Right ventricle myocardium superior (tissue), 1 donor: ENCODE measurements at places on chromosomes 12 and 14. TPM values are rescaled to one million over a fixed set of nuclear protein-coding genes. Genes with fewer than 3 reads are reported as not detected.
A peak's percentile ranks its signal among the peaks of the same experiment; 100 is the strongest.

C1R gene
- 165 TPM for total RNA-seq

SLC5A8 gene
- not detected for total RNA-seq

PIK3C2G gene
- total RNA-seq, result not detected

RD3L gene
- total RNA-seq, result 26.4 TPM

- no peak for DNase-seq
These were observed 988.4 kb downstream of the FLRT2 start for GRCh38 chr14:86518298-86518697.

DNA sequence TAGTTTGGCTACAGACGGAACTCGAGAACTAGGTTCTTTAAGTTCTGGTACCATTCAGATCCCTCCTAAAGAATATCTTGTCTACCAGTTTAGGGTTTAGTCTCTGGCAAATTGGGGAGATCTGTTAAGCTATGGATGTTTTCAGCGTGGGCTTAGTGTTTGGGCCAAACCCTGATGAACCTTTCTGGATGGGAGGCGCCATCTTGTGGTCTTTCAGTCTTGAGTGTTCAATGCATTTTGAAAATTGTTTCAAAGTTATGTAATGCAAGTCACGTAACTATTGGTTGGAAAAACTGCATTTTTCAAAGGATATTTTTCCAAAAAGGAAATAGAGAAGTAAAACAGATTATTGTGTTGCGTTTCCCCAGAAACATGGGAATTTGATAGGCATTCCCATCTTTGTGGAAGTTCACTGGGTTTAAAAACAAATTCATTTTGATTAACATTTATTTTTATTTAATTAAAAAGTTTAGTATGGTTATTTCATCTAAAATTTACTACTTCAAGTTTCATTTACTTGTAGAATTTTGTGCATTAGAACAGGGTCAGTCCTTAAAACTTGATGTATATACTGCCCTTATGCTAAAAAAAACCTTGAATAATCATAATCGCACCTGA, 169.0 kb downstream of the PRIMA1 start:
- no peak for DNase-seq

DNA sequence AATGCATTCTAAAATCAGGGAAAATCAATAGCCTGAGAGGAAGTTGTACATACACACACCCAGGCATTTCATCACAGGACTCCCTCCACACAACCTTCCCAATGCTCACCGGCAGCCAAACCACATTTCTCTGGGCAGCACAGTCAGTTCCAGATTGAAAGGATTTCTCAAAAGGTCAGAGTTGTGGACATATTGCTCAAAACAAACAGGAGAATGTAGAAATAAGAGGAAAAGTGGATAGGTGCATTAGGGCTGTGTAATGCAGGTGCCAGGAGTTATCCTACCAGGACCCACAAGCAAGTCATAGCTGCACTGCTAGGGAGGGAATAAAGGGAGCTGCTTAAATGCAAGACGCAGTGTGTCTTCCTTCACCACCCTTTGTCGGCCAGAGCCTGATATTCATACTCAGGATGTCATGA, 62.9 kb downstream of the GCH1 start:
- DNase-seq, result no peak

DNA sequence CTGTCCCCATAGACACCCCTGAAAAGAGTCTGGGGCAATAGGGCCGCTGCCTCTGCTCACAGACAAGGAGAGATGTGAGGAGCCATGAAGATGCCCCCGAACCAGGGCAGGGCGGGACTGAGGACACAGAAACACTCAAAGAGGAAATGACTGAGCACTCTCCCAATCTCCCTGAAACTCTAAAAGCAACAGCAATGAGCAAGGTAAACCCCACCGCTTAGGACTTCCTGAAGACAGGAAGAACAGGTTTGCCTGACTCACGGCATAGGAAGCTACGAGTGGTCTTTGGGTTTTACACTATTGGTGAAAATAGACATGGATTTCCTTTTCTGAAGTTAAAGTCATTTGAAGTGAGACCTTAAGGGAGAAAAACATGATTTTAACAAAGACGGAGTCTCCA, 32.5 kb downstream of the STX2 start:
- no peak for DNase-seq

GRCh38 chr12:826331-826730, 74.0 kb downstream of the WNK1 start:
- no peak for DNase-seq

GRCh38 chr14:65904988-65905387, 492.5 kb downstream of the FUT8 start:
- no peak for DNase-seq

DNA sequence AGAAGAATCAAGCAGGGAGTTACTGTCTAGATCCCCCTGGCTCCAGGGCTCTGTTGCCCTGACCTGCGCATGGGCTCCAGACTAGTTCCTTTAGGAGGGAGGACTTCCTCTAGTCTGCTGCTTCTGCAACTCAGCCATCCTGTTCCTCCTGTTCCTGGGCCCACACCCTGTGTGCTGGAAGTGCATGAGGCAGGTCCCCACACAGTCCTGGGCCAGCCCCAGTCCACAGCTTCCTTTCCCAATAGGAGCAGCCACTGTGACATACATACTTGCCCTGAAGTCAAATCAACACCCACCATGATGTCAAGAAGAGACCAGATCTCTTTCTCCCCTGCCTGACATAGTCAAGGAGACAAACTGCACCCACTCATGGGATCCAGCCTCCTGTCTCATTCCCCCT, 1.3 kb downstream of the SDR9C7 start:
- peak; percentile 50 for DNase-seq

DNA sequence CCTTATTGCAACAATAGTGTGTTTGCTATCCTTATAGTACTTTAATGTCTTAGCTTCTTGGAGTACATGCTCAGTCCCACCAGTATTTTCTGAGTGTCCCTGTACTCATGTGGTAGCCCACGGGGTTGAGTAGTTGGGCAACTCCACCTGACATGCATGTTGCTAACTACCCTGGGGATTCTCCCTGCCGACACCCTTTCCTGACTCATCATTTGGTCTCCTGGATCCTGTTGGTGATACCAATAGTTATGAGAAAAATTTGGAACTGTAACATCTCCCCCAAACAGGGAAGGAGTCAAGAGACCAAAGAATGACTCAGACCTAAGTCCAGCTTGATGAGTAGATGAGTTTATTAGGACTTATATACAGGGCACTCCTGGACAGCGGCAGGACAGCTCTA, 101.6 kb downstream of the BRMS1L start:
- no peak for DNase-seq

- DNase-seq, result no peak
These were observed 37.5 kb downstream of the RAP1B start for GRCh38 chr12:68648179-68648578.

GRCh38 chr12:46952880-46953483, 126.4 kb upstream of the PCED1B start:
- DNase-seq, result no peak

- DNase-seq, result no peak
These were observed 13.9 kb downstream of the DNM1L start for GRCh38 chr12:32693036-32693435.

- DNase-seq, result no peak
These were observed 209.7 kb upstream of the BMP4 start for GRCh38 chr14:54166049-54166950.

- DNase-seq, result no peak
These were observed 286.9 kb upstream of the PRKD1 start for GRCh38 chr14:30214461-30215090.

DNA sequence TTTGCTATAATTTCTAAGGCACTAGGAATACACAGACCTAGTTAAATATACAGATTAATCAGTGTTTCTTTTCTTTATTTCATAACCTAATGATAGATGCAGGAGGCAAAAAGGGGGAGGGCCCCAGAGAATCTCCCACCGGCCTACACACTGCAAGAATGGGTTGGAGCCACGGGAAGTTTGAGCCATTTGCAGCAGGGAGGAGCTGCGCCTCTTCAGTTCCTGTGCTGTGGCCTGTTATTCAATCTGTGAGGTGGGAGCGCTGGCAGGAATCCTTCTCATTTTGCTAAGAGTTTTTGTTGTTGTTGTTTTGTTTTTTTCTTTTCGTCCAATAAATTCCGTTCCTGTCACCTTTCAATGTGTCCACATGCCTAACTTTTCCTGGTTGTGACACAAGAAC, 251.3 kb upstream of the RPL10L start:
- no peak for DNase-seq

- no peak for DNase-seq
These were observed 132.7 kb downstream of the SSPN start for GRCh38 chr12:26327975-26328644.

- DNase-seq, result no peak
These were observed 5.2 kb downstream of the SMAGP start for GRCh38 chr12:51265024-51265423.

DNA sequence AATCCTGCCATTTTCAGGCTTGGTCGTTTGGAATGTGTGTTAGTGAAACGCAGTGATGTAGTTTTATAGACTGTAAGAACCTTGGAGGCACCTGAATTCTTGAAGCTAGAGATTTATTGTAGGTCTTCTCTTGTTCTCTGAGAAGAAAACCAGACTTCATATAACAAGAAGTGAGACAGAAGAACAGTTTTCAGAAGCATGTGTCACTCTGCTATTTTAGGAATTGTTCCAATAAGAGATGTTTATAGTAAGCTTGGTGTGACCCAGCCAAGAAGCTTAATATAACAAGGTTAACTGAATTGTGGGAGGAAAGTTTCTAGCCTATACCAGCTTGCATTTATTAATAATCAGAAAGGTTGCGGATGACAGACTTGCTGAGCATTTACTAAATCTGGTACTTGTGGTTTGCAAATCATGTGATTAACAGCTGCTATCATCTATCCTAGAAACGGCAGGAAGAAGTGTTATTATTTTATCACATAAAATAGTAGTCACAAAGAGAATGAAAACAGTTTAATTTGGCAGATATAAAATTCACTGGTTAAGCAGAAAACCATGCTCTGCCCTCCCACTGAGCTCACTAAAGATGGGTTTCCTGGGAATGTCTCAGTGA, 49.2 kb upstream of the BCAT1 start:
- no peak for DNase-seq

- DNase-seq, result no peak
These were observed 939.0 kb downstream of the LRFN5 start for GRCh38 chr14:42545636-42546035.

GRCh38 chr14:91980157-91980556, 32.7 kb upstream of the FBLN5 start:
- DNase-seq, result no peak

- DNase-seq, result no peak
These were observed 329.0 kb upstream of the SFSWAP start for GRCh38 chr12:131381716-131382430.

GRCh38 chr12:69392179-69392928, 32.8 kb downstream of the YEATS4 start:
- no peak for DNase-seq

GRCh38 chr14:61125041-61125866, 144.2 kb downstream of the SLC38A6 start:
- DNase-seq, result no peak

DNA sequence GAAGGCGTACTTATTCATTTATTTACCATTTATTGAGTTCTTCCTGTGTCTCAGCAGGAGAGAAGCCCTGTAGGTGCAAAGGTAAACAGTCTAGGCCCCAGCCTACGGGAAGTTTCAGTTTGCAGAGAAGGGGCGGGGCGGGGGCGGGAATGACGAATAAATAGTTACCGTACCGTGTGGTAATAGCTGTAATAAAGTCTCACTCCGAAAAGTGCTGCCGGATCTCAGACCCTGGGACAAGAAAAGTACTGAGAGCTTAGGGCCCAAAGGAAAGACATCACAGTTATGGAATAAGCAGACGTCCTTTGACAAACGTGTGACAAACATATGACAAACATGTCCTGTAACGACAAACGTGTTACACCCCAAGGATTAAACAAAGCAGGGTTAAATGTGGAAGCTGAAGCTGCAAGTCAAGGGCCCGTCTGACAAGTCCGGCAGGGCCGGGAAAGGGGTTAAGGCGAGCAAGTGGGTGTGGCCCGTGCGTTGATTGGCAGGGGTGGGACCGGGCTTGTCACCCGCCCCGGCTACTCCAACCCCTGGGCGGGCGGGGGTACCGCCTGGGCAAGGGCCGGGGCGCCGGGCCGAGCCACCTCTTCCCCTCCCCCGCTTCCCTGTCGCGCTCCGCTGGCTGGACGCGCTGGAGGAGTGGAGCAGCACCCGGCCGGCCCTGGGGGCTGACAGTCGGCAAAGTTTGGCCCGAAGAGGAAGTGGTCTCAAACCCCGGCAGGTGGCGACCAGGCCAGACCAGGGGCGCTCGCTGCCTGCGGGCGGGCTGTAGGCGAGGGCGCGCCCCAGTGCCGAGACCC, at the start of gene LRP10:
LRP10 (plus strand) TSS at position 517 of the 809 bp plus-strand sequence. CDS start 564 bp downstream, outside the sequence.
- DNase-seq, result peak; percentile 96
